ENCODE measurements at places on chromosomes 12 and 14. TPM values are rescaled to one million over a fixed set of nuclear protein-coding genes. Genes with fewer than 3 reads are reported as not detected.

SVOP gene
- total RNA-seq, result 5.5 TPM

ACOT4 gene
- 0.97 TPM for total RNA-seq

ARID2 gene
- 11.9 TPM for total RNA-seq

E2F7 gene
- 0.14 TPM for total RNA-seq

CACNA2D4 gene
- total RNA-seq, result 1.1 TPM

NOVA1 gene
- total RNA-seq, result 3.8 TPM

GRCh38 chr12:93759512-93760081 lies 82.4 kb downstream of the CRADD start:
- DNase-seq, result no peak

GRCh38 chr12:9648701-9649531 lies 20.6 kb upstream of the CLEC2D start:
- DNase-seq, result no peak

GRCh38 chr12:47097276-47097896 lies 17.6 kb upstream of the AMIGO2 start:
- DNase-seq, result no peak

- no peak for DNase-seq
These were observed 14.0 kb upstream of the CPSF6 start for GRCh38 chr12:69225251-69225910.

GRCh38 chr12:83389237-83389996 lies 702.7 kb downstream of the TMTC2 start:
- no peak for DNase-seq

Measured in Right ventricle myocardium inferior (tissue), 1 donor.